A549 treated with ZK216348 at 1 μM for 4 hours (cell line): ENCODE measurements at places on chromosomes 16 and 17. TPM values are rescaled to one million over a fixed set of nuclear protein-coding genes. Genes with fewer than 3 reads are reported as not detected.

TMIGD1 gene
- total RNA-seq = not detected in 5 replicates

ARSG gene
- total RNA-seq = 1.0 to 1.9 TPM (median 1.4 TPM) in 5 replicates

DERL2 gene
- 94.3 to 119 TPM (median 110 TPM) in 5 replicates for total RNA-seq

SCARF1 gene
- 0.25 to 0.39 TPM (median 0.33 TPM) in 5 replicates for total RNA-seq

CLEC10A gene
- total RNA-seq = not detected in 5 replicates

SYT17 gene
- total RNA-seq = 10.7 to 15.4 TPM (median 12.7 TPM) in 5 replicates

FBXL20 gene
- total RNA-seq = 6.9 to 9.3 TPM (median 7.4 TPM) in 5 replicates

NACA2 gene
- not detected in 5 replicates for total RNA-seq

CCL4 gene
- total RNA-seq = not detected in 5 replicates

GID4 gene
- total RNA-seq = 8.8 to 13.4 TPM (median 10.9 TPM) in 5 replicates

PRSS27 gene
- total RNA-seq = 1.0 to 2.2 TPM (median 1.8 TPM) in 5 replicates

TNS4 gene
- 170 to 273 TPM (median 226 TPM) in 5 replicates for total RNA-seq

WNK4 gene
- total RNA-seq = 0.47 to 2.3 TPM (median 1.7 TPM) in 5 replicates

MSI2 gene
- 36.6 to 53.5 TPM (median 48.9 TPM) in 5 replicates for total RNA-seq

CD2BP2 gene
- total RNA-seq = 61.1 to 68.0 TPM (median 65.1 TPM) in 5 replicates

MAP2K6 gene
- 6.5 to 10.5 TPM (median 7.1 TPM) in 5 replicates for total RNA-seq

MARVELD3 gene
- 0.08 to 0.52 TPM (median 0.41 TPM) in 4 of 5 replicates, not detected in the other for total RNA-seq

SLFN14 gene
- not detected in 5 replicates for total RNA-seq

TSNAXIP1 gene
- total RNA-seq = 0.32 to 0.86 TPM (median 0.43 TPM) in 5 replicates

OSGIN1 gene
- total RNA-seq = 20.4 to 40.0 TPM (median 24.5 TPM) in 5 replicates

WNT9B gene
- total RNA-seq = not detected in 5 replicates

AARSD1 gene
- total RNA-seq = 55.2 to 67.7 TPM (median 59.1 TPM) in 5 replicates

C16orf96 gene
- total RNA-seq = 0.04 to 0.06 TPM in 2 of 5 replicates, not detected in the others

TOP2A gene
- total RNA-seq = 134 to 262 TPM (median 221 TPM) in 5 replicates

TNFRSF12A gene
- total RNA-seq = 357 to 594 TPM (median 560 TPM) in 5 replicates

TP53TG3F gene
- 0.07 to 0.26 TPM in 2 of 5 replicates, not detected in the others for total RNA-seq

HOXB8 gene
- total RNA-seq = 6.8 to 9.7 TPM (median 8.9 TPM) in 5 replicates

CDK10 gene
- total RNA-seq = 36.7 to 66.1 TPM (median 44.0 TPM) in 5 replicates

IL21R gene
- total RNA-seq = 0.05 TPM in 1 of 5 replicates, not detected in the others

SGCA gene
- total RNA-seq = 0.95 to 1.6 TPM (median 1.2 TPM) in 5 replicates
